Stimulated activated CD8-positive, alpha-beta memory T cell treated with anti-CD3 and anti-CD28 coated beads, Interleukin-4, amount 100 ng/mL, for 48 hours (primary cell): ENCODE measurements at places on chromosomes 6 and 20.
A peak's percentile ranks its signal among the peaks of the same experiment; 100 is the strongest.

DNA sequence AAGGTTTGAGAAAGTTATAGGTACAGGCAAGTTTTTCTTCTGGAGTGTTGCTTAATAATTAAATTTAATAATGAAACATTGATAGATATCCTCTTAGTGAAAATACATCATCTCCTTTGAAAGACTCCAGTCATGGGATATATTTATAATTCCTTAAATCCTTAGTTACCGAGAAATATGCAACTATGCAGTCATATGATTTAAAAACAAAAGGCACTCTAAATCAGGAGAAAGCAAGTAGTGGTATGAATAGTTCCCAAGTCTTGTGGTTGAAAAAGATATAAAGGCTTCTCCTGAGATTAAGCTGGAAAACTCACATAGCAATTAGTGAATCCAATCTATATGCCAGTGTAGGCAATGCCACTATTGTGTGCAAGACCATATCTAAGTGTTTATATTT lies 475.4 kb downstream of the EYS start:
- no peak for DNase-seq

GRCh38 chr6:7467007-7467897 lies 74.2 kb upstream of the DSP start:
- DNase-seq, result no peak

DNA sequence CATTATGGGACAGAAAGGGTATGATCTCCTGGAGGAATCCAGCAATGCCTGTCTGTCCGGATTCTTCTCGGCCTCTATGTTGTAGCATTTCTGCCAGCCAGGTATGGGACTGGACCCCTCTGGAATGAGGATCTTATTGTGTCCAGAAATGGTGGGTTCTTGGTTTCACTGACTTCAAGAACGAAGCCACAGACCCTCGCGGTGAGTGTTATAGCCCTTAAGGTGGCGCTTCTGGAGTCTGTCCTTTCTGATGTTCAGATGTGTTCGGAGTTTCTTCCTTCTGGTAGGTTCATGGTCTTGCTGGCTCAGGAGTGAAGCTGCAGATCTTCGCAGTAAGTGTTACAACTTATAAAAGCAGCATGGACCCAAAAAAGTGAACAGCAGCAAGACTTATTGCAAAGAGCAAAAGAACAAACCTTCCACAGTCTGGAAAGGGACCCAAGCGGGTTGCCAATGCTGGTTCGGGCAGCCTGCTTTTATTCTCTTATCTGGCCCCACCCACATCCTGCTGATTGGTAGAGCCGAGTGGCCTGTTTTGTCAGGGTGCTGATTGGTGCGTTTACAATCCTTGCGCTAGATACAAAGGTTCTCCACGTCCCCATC lies 62.3 kb upstream of the IER3 start:
- no peak for DNase-seq

DNA sequence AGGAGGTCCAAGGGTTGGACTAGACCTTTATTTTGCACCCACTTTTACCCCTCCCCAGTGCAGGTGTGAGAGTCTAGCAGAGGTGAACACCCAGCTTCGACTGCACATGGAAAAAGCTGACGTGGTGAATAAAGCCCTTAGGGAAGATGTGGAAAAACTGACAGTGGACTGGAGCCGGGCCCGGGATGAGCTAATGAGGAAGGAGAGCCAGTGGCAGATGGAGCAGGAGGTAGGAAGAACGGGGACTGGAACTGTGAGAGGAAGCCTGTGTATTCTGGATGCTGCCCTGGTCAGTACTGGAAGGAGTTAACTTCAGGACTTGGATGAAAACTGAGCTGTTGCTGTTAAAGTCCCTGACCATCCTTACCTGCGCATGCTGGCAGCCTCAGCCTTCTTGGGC lies 10.6 kb downstream of the CEP250 start:
- no peak for DNase-seq

GRCh38 chr6:43846556-43846955 lies 76.5 kb downstream of the VEGFA start:
- no peak for DNase-seq

DNA sequence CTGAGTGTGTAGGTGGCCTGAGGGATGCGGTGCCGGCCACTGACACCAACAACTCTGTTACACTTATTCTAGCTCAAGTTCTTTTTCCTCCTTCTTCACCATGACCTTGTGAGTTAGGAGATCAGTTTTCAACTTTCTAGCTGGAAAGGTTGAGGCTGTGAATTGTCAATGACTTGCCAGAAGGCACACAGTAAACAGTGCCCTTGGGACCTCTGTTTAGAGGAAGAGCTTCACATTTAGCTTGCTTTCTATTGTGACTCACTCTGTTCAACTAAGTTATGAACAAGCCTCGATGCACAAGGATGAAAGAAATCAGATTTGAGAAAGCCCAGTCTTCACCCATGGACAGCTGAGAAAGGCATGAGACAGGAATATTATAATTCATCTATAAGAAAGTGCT lies 455.6 kb downstream of the MAFB start:
- no peak for DNase-seq

- no peak for DNase-seq
Measured at GRCh38 chr6:32982084-32982701, 13.8 kb downstream of the BRD2 start.

- DNase-seq, result no peak
Measured at GRCh38 chr6:34928220-34928619, 39.2 kb downstream of the ANKS1A start.

GRCh38 chr20:24572862-24573261 lies 103.4 kb downstream of the SYNDIG1 start:
- DNase-seq, result no peak

- peak; percentile 11 for DNase-seq
Measured at GRCh38 chr6:158826819-158827501, 7.8 kb upstream of the EZR start.

GRCh38 chr6:13074415-13075140 lies 253.8 kb downstream of the TBC1D7 start:
- no peak for DNase-seq

DNA sequence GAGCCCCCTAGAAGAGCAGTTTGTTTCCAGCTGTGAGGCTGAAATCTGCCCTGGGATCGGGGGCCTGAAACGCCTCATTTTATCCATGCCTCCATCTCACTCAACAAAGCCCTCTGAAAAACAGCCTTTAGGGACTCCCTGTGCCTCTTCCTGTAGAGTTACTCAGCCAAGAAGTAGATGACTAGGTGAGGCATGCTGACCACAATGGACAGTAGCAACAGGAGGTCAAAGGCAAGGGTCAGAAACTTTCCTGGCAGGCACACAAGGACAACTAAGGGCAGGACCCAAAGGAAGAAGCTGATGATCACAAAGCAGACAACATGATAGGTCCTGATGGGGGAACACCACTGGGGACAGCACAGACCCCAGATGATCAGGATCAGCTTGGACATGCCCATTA lies 12.8 kb downstream of the MAS1L start:
- no peak for DNase-seq

DNA sequence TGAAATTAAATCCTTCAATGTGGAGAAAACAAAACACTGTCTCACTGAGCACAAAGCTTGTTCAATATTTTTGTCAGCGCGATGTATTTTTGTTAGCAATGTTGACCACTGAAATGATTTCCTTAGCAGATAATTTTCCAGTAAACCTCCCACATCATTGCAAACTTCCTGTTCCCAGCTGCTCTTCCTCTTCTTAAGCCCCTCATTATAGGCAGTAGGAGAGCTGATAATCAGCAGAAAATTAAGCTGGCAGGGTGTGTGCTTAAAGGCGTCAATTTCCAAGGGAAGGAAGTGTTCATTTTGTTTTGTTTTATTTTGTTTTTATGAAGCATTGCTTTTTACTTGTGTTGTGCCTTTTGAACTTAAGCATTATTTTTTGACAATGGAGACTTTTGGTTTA lies 29.1 kb upstream of the TMEM14A start:
- no peak for DNase-seq

- DNase-seq, result no peak
Measured at GRCh38 chr20:20603339-20603990, 109.0 kb downstream of the RALGAPA2 start.

DNA sequence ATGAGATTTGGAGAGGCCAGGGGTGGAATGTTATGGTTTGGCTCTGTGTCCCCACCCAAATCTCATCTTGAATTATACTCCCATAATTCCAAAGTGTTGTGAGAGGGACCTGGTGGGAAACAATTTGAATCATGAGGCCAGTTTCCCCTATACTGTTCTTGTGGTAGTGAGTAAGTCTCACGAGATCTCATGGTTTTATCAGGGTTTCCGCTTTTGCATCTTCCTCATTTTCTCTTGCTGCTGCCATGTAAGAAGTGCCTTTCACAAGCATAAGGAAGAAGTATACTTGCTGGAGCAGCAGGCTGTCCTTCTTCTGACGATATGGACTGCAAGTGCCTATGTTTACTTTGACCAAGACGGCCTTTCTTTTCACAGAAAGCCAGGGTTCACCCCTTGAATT lies 270.5 kb downstream of the ESR1 start:
- DNase-seq, result no peak

DNA sequence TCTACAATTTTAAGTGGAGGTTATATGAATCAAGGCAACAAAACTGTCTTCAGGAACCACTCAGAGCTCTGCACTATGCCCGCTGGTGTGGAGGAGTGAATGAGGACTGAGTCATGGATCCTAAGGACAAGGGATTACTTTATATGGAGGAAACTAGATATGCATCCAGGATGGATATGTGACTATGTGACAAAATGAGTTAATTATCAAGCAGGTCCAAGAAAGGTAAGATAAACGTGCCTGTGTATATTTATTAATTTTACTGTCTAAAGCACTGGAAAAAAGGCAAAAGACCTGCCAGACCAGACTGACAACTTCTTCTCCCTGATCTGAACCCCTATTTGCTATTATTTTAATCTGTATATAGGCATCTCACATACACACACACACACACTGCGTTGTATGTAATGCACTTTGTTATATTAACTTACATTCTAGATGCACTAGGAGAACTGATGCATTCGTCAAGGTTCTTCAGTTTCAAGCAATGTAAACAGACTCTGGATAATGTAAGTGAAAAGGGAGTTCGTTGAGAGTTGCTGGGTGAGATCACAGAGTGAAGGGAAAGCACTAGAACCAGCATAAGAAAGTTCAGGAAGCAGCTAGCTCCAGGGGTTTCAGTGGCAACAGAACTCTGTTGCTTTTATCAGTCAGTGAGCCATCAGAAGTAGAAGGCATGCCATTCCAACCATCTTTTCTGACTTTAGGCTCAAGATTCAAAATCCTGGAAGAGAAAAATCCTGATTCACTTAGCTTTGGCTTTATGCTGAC lies 26.4 kb upstream of the ADGRG6 start:
- no peak for DNase-seq
